ENCODE measurements at places on chromosomes 7 and 10.
A peak's percentile ranks its signal among the peaks of the same experiment; 100 is the strongest.

GRCh38 chr7:104927055-104927454 is 87.0 kb upstream of the KMT2E start:
- DNase-seq, result no peak

GRCh38 chr7:3844540-3845151 is 543.6 kb downstream of the SDK1 start:
- no peak for DNase-seq

DNA sequence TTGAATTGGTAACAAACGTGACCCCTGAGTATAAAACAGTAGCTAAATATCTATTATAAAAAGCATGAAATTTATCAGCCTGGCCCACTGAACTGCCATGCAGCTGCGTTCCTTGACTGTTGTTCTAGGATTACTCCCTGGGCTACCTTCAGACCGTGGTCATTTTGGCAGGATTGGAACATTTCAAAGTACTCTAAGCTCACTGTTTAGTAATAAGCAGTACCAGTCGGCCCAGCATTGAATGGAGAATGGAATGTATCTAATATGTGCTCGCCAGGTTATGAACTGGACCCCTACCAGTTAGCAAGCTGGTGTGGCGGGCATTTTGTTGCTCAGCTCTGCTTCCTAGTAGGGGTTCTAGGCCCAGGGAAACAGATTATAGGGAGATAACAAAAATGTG is 112.2 kb downstream of the SEMA3C start:
- DNase-seq, result no peak

GRCh38 chr7:124856299-124856888 is 73.2 kb downstream of the POT1 start:
- peak; percentile 0 for DNase-seq

- no peak for DNase-seq
Observed at GRCh38 chr7:27339478-27339877, 96.9 kb downstream of the EVX1 start.

Measured in immature natural killer cell (primary cell).